ENCODE measurements at places on chromosomes 3 and 15.

- DNase-seq: no peak
Observed at GRCh38 chr3:161602475-161602874, 105.9 kb downstream of the OTOL1 start.

DNA sequence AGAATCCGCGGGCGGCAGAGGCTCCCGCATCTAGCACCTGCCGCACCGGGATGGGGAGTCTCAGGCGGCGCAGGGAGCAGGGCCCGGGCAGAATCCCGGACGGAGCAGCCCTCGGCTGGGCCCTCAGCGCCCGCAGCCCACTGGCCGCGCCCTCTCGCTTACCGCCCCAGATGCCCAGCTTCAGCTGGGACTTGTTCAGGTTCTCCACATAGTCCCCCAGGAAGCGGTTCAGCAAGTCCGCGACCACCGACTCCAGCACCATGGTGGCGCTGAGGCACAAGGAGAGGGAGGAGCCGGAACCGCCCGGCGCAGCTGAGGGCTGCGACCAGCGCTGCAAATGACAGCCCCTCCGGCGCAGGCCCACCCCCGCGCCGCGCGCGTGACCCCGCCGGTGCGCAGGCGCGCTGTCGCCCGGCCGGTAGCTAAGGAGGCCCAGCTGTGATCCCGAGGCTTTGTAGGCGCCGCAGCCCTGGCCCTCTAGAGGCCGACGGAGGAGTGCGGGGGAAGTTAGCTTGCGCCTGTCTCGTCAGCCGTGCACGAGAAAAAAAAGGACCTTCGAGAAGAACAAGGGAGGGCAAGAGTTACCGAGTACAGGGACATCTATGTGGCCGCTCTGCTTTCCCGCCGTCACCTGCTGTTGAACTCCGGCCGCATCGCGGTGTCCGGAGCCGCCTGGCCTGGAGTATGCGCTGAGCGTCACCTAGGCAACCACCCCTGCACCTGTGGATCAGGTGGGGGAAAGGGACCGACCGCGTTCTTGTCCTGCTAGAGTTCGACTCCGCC lies at the start of gene VPS13C:
Gene VPS13C, minus strand, starts transcription at position 335 of the 783 bp plus-strand sequence. Its CDS starts 73 bp downstream, at position 262.
- peak; percentile 98 for DNase-seq

GRCh38 chr15:48553559-48553958 lies 92.0 kb downstream of the FBN1 start:
- DNase-seq: no peak

DNA sequence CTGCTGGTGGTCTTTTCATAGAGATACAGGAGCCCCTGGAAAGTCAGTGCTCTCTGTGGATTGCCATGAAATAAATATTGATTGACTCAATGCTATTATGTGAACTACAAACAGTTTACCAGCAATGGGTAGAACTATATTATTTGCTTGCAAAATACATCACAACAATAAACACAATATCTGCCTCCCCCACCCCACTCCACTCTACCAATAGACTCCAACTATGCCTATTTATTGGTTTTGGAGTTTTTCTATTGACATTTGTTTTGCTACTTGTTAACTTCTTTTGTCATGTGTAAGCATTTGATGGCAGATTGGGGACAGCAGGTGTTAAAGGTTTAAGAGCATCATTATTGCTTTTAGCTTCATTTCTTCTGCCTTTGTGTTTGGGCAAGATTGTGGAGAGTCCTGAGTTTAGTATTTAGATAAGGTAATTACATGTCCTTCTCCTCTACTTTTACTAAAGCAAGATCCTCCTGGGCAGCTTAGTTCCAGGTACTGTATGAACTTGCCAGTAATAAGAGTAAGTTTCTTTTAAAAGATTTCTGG lies 8.3 kb downstream of the FNDC3B start:
- DNase-seq: no peak

DNA sequence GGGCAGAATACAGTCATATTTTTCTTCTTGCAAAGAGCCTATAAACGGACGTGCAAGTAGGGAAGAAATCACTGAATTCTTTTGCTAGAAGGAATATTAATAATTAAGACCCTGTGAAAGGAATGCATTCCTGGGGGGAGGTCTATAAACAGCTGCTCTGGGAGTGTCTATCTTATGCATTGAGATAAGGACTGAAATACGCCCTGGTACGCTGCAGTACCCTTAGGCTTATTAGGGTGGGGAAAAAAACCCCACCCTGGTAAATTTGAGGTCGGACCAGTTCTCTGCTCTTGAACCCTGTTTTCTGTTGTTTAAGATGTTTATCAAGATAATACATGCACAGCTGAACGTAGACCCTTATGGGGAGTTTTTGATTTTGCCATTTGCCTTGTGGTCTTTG lies 100.0 kb upstream of the KBTBD8 start:
- no peak for DNase-seq

- no peak for DNase-seq
Observed at GRCh38 chr15:57589754-57590153, 1.9 kb upstream of the MYZAP start.

- no peak for DNase-seq
Observed at GRCh38 chr3:45610119-45610518, 15.6 kb downstream of the LIMD1 start.

GRCh38 chr3:132382688-132383194 lies 34.6 kb upstream of the DNAJC13 start:
- DNase-seq: no peak

DNA sequence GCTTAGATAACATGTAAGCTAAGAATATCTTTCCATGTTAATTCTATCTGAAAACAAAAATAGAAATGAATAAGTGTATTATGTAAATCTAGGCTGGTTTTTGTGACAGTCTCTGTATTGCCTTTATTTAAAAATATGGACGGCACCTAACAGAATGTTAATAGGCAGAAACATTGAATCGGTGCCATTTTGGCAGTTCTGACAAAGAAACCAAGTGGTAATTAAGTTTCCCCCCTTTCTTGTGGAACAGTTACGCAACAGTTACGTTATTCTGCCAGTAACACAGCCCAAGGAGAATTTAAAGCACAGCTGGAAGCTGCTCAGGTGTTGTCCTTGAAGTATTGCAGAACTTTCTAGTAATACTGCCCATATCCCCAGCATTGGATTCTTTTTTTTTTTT lies 21.5 kb downstream of the LARS2 start:
- DNase-seq: no peak

- DNase-seq: no peak
Observed at GRCh38 chr3:169060037-169060436, 603.5 kb downstream of the MECOM start.

- peak; percentile 60 for DNase-seq
Observed at GRCh38 chr3:41881233-41881821, 80.6 kb downstream of the ULK4 start.

All from NAMALWA (cell line).